ENCODE measurements at places on chromosomes 6 and 20.

- no peak for DNase-seq
These were observed 520.9 kb upstream of the CITED2 start for GRCh38 chr6:139895205-139895793.

DNA sequence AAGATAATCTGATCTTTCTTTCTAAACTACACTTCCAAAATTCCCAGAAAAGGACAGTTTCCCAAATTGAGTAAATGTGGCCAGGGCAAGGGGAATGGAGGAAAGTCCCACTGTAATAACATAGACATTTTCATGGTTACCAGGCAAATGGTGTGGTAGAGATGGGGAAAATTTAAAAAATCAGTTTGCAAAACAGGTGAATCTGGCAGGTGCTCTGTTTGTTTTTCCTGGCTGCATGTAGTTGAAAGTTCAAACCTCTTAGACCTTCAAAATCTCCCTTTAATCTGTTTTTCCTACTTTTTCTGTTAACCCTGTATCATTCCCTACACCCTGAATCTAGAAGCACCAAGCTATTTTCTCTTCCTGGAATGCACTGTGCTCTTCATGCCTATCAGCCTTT, 2.0 kb upstream of the BCKDHB start:
- no peak for DNase-seq

- DNase-seq, result peak; percentile 50
These were observed 119.1 kb upstream of the CD93 start for GRCh38 chr20:23205211-23205610.

DNA sequence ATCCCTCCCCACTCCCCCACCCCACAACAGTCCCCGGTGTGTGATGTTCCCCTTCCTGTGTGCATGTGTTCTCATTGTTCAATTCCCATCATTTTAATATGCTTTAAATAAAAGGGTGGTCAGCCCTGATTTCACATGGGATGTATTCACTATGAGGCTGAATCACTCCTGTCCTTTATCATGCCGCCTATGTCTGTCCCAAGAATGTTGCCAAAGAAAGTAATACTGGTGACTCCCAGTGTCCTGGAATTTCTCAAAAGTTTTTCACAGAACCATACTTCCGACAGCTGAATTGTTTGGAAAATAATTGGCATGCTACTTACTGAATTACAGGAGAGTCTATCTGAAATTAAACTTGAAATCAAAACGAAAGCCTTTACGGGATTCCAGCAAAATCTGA, 217.7 kb downstream of the HAO1 start:
- DNase-seq, result no peak

- DNase-seq, result peak; percentile 53
These were observed 36.8 kb downstream of the YTHDF1 start for GRCh38 chr20:63178889-63179686.

DNA sequence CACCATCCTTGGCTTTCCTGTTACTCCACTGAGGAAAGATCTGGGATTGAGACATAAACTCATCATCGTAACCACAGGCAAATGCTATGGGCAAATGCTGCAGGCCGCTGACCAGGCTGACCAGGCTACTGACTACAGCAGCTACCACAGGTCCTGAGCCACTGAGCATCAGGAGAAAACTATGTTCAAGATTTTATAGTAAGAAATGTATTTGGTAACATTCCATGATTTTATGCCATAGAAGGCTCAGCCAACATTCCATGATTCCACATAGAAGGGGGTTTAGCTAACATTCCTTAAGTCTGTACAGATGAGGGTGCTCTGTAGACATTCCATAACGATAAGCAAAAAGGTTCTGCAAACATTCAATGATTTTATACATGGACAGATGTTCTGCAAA, 16.1 kb upstream of the B4GALT5 start:
- no peak for DNase-seq

DNA sequence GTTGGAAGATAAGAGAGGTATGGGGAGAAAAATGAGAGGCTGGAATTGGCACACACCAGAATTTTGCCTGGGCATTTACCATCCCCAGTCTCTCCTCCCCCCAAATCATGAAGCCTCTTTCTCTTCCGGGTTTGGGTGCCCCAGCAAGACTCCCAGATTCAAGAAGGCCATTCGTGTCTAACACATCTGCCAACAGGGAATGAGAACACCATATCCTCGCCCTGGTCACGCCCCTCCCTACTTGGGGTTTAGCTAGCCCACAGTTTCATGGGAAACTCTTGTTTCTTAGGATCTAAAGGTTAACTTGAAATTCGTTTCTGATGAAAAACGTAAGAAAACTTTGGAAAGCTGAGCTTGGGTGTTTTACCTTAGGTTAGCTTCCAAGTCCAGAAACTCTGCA, 105.5 kb upstream of the TMEM170B start:
- DNase-seq, result no peak

- no peak for DNase-seq
These were observed 62.6 kb downstream of the FAM50B start for GRCh38 chr6:3911614-3912336.

DNA sequence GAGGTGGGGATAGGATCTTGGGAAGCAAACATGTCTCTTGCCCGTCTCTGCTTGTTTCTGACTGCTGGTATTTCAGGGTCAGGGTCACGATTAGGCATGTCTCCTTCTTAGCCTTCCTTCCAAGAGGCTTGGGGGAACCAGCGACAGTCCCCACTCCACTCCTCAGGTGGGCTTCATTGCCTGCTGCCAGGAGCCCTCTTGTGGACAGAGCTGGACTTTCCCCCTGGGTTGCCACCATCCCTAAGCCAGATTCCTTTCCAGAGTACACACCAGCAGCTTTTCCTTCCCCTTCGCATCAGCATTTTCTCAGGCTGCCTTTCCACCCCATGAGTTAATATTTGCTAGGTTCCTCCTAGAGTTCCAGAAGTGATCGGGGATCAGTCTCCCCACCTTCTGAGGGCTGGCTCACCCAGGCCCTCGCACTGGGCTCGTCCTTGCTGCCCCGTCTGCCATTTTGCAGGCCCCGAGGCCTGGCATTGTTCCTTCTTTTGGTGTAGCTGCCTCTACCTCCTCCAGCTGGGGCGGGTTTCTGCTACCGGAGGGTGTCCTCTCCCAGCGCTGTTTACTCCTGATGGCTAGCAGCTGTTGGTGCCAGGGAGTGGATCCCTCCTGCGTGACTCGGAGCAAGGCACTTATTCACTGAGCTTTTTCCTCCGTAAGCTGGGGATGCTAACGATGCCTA, 8.8 kb upstream of the C20orf144 start:
- peak; percentile 90 for DNase-seq

GRCh38 chr6:166751051-166751595, 124.1 kb upstream of the RPS6KA2 start:
- DNase-seq, result peak; percentile 56

DNA sequence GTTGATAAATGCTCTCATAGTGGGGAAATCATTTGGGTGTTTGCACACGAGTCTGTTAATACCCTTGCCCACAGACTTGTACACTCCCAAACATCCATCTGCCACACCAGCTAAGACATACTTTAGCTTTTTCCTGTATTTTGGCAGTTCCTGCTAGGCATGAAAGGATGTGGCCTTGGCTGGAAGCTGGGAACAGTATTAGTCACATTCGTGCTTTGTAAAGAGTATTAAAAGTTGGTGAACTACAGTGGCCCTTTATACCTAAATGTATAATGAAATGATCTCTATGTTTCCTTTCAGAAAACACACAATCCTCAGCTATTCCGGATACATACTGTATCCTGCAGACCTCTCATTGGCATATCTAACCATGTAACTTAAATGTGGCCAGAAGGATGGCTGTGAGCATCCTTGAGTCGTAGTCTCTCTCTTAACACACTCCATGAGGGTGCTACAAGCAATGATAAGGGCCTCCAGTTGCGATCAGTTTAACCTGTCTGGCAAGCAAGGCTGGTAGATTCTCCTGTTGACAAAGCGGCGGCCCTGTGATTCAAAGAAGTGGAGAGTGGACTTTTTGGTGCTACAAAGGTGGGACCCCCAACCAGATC, 1.5 kb downstream of the LEMD2 start:
- DNase-seq, result no peak

DNA sequence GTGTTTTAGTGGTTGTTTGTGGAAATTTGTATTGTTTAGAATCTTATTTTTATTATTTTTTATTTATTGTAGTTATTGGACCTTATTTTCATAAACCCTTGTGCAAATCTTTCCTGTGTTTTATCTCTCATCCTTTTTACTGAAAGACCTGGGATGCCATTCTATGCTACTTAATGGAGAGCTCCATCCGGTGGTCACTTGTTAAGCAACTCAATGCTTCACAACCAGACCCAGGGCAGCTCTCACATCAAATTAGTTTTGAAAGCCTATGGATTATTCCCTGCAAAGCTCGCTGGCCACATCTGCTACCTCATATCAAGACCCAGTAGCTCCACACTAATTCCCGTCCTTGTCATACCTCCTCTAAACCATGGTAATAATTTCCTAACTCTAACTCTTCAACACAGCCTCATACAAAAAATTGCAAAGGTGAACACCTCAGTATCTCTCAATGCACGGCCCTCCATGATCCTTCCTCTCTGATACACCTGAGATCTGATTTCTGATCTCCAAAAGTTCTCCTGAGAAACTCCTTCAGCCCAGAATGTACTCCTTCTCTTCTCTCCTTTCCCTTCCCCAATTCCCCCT, 296.6 kb upstream of the MANEA start:
- peak; percentile 82 for DNase-seq

GRCh38 chr20:61976644-61977418, 88.8 kb downstream of the TAF4 start:
- DNase-seq, result no peak

DNA sequence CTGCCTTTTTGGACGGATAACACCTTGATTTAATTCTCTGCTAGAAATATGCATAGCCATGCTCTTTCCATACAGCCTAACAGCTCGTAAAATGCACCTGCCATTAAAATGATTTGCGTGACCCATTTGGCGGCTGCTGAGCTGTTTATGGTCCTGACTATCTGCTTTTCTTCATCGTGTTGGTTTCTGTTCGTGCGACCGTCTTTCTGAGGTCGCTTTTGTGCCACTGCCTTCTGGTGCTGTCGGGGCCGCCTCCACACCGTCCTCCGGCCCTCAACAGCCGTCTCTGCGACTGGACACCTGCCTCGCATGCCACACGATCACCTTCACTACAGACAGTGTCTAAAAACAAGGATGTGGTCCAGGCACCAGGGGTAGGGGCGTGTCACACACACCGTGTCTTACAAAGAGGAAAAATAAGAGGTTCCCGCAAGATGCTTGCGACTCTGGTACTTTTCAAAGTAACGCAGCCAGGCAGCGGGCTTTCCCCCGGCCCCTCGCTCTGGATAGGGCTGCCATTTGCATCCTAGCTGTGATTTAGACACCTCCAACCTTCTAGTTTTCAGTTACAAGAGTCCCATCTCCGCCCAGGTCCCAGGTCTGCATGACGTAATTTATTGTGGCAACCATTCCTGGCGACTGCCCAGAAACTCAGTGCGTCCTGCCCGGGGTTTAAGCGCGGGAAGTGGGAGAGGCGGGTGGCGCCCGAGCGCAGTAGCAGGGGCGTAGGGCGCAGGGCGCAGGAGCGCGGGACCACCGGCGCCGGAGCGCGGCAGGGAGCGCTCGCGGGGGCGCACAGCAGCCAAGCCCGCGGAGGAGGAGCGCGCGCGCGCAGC, at the start of gene STMND1:
TSS of gene STMND1 (plus strand) at position 629 of the 836 bp plus-strand sequence. CDS start 208 bp downstream, outside the sequence.
- peak; percentile 68 for DNase-seq

- no peak for DNase-seq
These were observed 115.4 kb upstream of the BTN3A2 start for GRCh38 chr6:26249707-26249956.

DNA sequence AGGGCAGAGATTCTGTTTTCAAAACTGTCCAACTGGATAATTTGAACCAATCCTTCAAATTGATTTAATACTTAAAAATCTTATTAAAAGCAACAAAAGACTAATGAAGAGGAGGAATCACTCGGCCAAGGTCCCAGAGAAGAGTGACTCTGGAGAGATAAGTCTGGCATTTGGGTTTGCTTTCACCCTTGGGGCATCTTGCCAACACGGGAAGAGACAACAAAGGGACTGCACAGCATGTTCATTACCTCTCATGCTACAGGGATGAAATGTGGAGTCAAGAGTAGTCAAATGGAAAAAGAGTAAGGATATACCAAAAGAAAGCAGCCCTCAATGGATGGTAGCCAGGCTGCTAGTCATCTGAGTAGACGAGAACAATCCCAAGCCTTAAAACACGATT, 68.2 kb downstream of the KHDRBS2 start:
- no peak for DNase-seq

- no peak for DNase-seq
These were observed 25.6 kb upstream of the PREP start for GRCh38 chr6:105428342-105428957.

DNA sequence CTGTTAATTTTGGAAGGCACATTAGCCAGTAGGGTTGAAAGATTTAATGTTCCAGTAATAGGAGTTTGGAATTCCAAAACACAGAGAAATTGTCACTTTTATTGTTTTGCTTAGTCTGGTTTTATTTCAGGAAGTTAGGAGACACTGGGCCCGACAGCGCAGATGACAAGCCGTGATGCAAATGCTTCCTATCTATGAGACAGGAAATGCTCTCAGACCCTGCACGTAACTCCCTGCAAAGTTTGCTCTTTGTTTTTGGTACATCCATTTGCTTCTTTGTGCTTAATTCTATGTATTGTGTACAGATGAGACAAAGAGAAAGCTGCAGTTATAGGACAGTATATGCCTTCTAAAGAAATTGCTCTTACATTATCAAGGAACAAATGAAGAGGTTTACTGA, 201.6 kb upstream of the SGK1 start:
- DNase-seq, result no peak

DNA sequence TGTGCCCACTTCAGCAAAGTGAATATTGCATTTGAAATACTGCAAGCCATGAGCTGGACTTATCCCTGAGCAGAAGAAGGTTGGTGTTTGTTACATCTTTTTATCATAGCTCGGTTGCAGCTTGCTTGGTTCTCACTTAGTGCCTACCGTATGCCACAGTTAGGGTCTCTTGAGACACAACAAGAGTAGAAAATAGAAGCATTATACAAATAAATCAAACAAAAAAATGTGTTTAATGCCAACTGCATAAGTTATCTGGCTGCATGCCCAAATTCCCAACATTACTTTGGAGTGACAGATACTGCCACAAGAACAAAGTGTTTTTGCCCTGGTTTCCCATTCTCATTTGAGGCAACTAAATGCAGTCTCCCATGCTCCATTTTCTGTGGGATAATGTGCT, 53.9 kb upstream of the LAMP5 start:
- DNase-seq, result no peak

DNA sequence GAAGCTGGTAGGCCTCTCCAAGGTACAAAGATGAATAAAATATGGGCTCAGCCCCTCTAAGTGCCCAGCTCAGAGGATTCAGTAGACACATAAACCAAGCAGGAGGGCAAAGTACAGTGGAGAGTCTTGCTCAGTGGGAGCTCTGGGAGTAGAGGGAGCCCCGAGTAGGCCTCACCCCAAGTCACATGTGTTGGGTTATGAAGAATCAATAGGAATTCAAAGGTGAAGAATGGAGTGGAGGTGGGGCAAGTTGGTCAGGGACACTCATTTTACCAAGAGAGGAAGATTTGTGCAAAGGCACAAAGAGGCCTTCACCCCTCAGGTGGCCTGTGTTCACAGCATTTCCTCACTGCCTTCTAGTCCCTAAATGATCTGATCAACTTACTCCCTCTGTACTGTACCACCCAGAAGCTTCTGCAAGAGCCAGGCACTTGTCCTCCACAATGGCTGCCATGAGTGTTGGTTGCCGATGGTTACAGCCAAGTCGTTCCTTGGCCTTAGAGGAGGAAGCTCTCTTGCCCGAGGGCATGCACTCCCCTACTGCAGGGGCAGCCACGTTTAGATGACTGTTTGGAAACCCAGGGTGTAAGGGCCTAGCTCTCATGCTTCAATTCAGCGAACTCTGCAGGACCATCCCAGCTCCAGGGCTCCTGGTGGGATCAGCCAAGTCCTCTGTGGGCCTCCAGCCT, 6.7 kb upstream of the CDKN1A start:
- DNase-seq, result no peak

- peak; percentile 92 for DNase-seq
These were observed at the start of gene HMGN4 for GRCh38 chr6:26537846-26538571. Gene HMGN4 (plus strand): TSS chr6:26538366. CDS start chr6:26545207, 6,841 bp downstream.
